ENCODE measurements at places on chromosomes 1 and 21. TPM values are rescaled to one million over a fixed set of nuclear protein-coding genes. Genes with fewer than 3 reads are reported as not detected.

- H3K4me1 ChIP-seq: peaks cover 31% of the 10 kb centered on the region
- DNase-seq: no peak
- no peak overlapping the region for H3K27ac ChIP-seq
- no peaks in the 10 kb centered on the region for H3K27me3 ChIP-seq
Observed at GRCh38 chr1:36123356-36123755, 1.7 kb downstream of the COL8A2 start.

DNA sequence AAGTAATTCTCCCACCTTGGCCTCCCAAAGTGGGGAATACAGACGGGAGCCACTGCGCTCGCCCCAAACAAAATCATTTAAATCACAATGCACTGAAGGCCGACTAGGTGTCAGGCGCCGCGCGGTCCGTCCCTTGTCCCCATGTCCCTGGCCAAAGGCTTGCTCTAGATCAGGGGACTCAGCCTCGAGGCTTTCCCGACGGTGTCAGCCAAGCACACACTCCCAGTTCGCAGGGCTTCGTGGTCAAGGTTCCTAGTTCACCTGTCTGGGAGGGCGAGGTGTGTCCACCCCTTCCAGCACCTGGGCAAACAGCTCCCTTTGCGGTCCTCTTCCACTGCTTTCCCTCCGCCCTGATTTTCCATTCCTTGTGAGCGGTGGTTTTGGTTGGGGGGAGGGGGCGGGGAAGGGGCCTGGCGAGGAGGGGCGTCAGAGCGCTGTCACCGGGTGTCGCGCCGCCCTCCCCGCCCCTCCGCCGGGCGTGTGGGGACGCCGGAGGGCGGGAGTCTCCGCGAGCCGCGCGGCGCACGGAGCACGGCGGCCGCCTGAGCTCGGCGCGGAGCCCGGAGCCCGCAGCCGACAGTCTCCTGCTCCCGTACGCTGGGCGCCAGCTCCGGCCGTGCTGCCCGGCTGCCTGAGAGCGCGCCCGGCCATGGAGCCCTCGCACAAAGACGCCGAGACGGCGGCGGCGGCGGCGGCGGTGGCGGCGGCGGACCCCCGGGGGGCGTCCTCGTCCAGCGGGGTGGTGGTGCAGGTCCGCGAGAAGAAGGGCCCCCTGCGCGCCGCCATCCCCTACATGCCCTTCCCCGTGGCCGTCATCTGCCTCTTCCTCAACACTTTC is at the start of gene STUM:
Gene STUM (plus strand): TSS at position 509 of the 838 bp plus-strand sequence. CDS start 141 bp downstream, at position 650.
- H3K4me1 ChIP-seq: peaks cover 24% of the 10 kb centered on the region
- H3K36me3 ChIP-seq: no peaks in the 10 kb centered on the region
- H3K27me3 ChIP-seq: peaks cover 15% of the 10 kb centered on the region
- no peak within 1 kb of the TSS for H3K27ac ChIP-seq
- peak within 1 kb of the TSS; percentile 39 for H3K4me3 ChIP-seq

DNA sequence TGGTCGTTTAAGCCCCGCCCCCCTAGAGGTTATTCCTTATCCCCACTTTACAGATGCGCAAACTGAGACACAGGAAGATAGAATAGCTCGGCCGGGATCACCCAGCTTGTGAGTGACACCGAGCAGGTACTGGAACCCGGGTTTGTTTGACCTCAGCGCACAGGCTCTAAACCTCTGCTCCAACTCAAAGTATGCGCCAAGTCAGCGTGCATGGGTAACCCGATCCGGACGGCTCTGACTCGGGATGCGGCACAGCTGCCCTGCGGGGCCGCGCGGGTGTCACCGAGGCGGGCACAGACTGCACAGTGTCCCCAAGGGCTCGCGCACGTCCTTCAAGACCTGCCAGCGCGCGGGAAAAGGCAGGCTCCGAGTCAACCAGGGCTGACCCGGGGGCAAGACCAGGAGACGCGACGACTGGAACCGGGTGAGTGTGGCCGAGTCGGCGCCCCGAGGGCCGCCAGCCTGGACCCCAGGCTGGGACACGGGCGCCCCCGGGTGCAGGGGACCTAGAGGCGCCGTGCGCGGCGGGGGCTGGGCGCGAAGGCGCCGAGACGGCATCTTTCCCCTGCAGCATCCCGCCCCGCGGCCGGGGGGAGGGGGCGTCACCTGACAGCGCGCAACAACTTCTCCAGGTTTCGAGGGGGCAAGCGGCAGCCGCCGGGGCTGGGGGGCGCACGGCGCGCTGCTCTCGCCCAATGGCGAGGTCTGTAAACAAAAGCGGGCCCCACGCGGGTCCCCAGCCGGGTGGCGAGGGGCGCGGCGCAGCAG is 101.9 kb upstream of the SOD1 start:
- no peaks in the 10 kb centered on the region for H3K36me3 ChIP-seq
- peak overlapping the region; percentile 62 for H3K4me3 ChIP-seq
- peak; percentile 85 for DNase-seq
- H3K27me3 ChIP-seq: peaks cover 18% of the 10 kb centered on the region
- H3K4me1 ChIP-seq: peaks cover 22% of the 10 kb centered on the region
- no peak overlapping the region for H3K27ac ChIP-seq

DNA sequence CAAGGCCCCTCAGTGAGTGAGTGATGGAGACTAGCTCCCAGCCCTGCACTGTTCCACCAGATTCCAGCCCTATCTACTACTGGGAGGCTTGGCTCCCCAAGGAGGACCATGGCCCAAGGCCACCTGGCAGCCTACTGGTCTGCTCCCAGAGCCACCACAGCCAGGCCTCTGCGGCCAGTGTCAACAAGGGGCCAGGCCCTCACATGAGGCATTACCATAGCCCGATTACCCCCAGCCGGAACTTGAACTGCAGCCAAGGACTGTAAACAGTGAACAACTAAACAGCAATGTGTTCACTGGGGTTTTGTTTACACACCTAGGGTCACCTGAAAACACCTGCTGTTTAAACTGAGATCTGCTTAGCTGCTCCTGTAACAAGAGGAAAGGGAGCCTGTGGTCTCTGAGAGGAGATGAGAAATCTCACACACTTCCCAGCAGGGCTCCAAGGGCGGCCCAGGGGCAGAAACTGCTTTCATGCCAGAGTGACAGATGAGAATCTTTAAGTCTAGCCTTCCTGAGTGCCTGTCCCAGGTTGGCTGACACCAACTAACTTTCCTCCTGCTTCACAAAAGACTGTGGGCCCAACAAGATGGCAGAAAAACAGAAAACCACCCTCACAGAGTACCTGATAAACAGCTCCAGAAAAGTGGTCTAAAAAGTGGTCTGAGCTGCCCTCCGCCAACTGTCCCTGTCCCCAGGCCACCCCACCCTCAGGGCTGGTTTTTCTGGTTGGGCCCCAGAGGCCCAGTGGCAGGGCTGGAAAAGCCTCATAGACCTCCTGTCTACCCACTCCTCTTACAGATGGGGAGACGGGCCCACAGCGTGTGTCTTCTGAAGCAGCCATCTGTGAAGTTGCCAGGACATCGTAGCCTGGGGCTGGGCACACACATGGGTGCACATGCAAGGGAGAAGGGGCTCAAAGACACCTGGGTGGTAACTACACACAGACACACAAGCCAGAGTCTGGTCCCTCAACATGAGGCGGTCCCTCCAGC is 28.8 kb downstream of the MEF2D start:
- peak; percentile 78 for DNase-seq
- peak overlapping the region; percentile 55 for H3K27ac ChIP-seq
- no peak overlapping the region for H3K4me3 ChIP-seq
- H3K36me3 ChIP-seq: peaks cover 100% of the 10 kb centered on the region
- no peaks in the 10 kb centered on the region for H3K27me3 ChIP-seq
- H3K4me1 ChIP-seq: peaks cover 22% of the 10 kb centered on the region

GRCh38 chr1:209647156-209647555 is 5.1 kb downstream of the LAMB3 start:
- H3K27me3 ChIP-seq: no peaks in the 10 kb centered on the region
- no peak for DNase-seq
- H3K4me1 ChIP-seq: peaks cover 58% of the 10 kb centered on the region
- no peak overlapping the region for H3K4me3 ChIP-seq
- H3K27ac ChIP-seq: no peak overlapping the region
- H3K36me3 ChIP-seq: no peaks in the 10 kb centered on the region

GRCh38 chr1:214101246-214101645 is 113.5 kb downstream of the PROX1 start:
- H3K36me3 ChIP-seq: no peaks in the 10 kb centered on the region
- DNase-seq: no peak
- no peak overlapping the region for H3K4me3 ChIP-seq
- no peaks in the 10 kb centered on the region for H3K4me1 ChIP-seq
- H3K27me3 ChIP-seq: no peaks in the 10 kb centered on the region
- H3K27ac ChIP-seq: no peak overlapping the region

DNA sequence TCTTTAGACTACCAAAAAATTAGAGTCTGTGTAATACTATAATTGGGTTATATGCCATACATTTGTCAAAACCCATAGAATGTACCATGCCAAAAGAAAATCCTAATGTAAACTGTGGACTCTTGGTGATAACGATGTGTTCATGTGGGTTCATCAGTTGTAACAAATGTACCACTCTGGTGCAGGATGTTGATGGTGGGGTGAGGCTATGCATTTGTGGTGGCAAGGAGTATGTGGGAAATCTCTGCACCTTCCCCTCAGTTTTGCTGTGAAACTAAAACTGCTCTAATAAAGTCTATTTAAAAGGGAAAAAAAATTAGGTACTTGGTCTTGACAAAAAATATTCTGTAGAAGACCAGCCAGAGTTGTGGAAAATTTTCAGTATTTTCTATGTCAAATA is 43.4 kb downstream of the INKA2 start:
- no peaks in the 10 kb centered on the region for H3K4me1 ChIP-seq
- H3K4me3 ChIP-seq: no peak overlapping the region
- no peak overlapping the region for H3K27ac ChIP-seq
- no peaks in the 10 kb centered on the region for H3K27me3 ChIP-seq

DNA sequence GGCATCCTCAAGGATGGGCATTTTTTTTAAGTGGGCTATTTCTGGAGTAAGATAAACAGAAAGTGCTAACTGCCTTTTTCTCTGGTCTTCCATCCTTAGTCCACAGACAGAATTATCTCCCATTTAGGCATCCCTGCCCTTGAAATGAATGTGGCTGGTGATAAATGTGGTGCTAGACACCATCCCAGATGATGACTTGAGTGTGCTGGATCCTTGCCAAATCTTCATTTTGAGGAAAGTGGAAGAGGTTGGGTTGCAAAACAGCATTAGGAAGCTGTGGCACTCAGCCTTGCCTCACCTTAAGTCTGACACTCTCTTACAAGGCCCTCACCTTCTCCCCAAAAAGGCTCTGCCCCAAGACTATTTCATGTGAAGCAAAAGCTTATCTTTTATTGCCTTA is 19.2 kb downstream of the MAB21L3 start:
- no peak for DNase-seq
- H3K4me3 ChIP-seq: no peak overlapping the region
- H3K27me3 ChIP-seq: no peaks in the 10 kb centered on the region
- no peaks in the 10 kb centered on the region for H3K36me3 ChIP-seq

- H3K27me3 ChIP-seq: no peaks in the 10 kb centered on the region
- no peaks in the 10 kb centered on the region for H3K4me1 ChIP-seq
- no peak for DNase-seq
Observed at GRCh38 chr1:221998186-221998612, 256.3 kb upstream of the DUSP10 start.

- no peaks in the 10 kb centered on the region for H3K36me3 ChIP-seq
- no peak overlapping the region for H3K27ac ChIP-seq
- no peak overlapping the region for H3K4me3 ChIP-seq
- H3K4me1 ChIP-seq: peaks cover 6% of the 10 kb centered on the region
- H3K27me3 ChIP-seq: no peaks in the 10 kb centered on the region
Observed at GRCh38 chr1:2014741-2015735, 4.1 kb upstream of the GABRD start.

DNA sequence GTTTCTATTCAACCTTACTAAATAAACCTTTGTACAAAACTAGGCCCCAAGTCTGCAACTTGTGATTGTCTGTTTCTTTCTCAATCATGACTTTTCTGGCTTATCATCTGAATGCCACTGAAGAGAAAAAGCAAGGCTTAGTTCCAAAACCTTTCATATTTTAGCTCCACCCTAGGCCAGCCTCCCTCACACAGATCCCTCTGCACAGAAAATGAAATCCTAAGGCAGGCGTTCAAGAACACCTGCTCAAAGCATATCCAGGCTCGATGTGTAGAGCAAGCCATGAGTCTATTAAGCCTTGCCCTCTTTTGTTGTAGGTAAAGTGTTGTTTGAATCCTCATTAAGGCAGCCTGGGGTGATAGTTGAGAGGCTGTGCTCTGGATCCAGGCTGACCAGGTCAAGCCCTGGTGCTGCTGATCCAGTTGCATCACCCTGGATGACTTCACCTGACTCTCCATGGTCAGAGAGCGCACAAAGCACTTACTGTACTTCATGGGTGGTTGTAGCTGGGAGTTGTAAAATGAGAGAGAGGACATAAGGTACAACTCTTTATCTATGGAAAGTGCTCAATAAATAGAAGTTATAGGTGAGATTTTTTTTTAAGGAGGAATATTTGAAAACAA is 39.0 kb downstream of the FYB2 start:
- peak overlapping the region; percentile 10 for H3K27ac ChIP-seq
- no peak overlapping the region for H3K4me3 ChIP-seq
- no peak for DNase-seq
- no peaks in the 10 kb centered on the region for H3K4me1 ChIP-seq
- H3K27me3 ChIP-seq: no peaks in the 10 kb centered on the region

- no peak overlapping the region for H3K4me3 ChIP-seq
- H3K27me3 ChIP-seq: no peaks in the 10 kb centered on the region
- no peaks in the 10 kb centered on the region for H3K36me3 ChIP-seq
- peak; percentile 83 for DNase-seq
- H3K4me1 ChIP-seq: peaks cover 23% of the 10 kb centered on the region
Observed at GRCh38 chr1:85224734-85225623, 24.2 kb upstream of the SYDE2 start.

Gene OLFML2B
- total RNA-seq: 7.0 TPM

Gene SAMSN1
- total RNA-seq: 29.3 TPM

Gene AIRE
- total RNA-seq: not detected

Gene LAD1
- total RNA-seq: 44.2 TPM

Gene OR2T11
- total RNA-seq: not detected

Gene JTB
- 156 TPM for total RNA-seq

Data from upper lobe of left lung (tissue), 6 donors.